ENCODE measurements at places on chromosomes 5 and 9. TPM values are rescaled to one million over a fixed set of nuclear protein-coding genes. Genes with fewer than 3 reads are reported as not detected.
A peak's percentile ranks its signal among the peaks of the same experiment; 100 is the strongest.

Gene PCDHA5
- not detected for total RNA-seq

Gene PRRT1B
- 0.20 TPM for total RNA-seq

Gene NDUFA8
- 35.4 TPM for total RNA-seq

Gene ARRDC3
- total RNA-seq, result 147 TPM

Gene TGFBI
- 468 TPM for total RNA-seq

Gene ADAMTS12
- 6.3 TPM for total RNA-seq

Gene RABEPK
- total RNA-seq, result 20.5 TPM

Gene CER1
- not detected for total RNA-seq

DNA sequence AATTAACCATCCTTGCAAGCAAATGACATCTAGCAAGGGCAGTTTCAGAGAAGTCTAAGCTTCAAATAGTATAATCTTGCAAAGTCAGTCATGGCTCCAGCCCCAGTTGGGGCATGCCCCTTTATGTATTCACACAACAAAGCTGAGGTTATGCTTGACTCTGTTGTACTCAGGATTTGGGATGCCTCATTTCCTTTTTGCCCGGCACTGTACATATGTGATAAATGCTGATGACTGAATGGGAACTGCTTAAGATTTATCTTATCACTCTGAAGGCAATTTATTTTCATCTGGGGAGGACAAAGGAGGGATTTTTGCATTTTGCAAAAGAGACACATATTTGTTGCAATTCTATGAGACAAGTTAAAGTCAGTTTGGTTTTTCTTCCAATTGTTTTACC is 219.2 kb downstream of the TRPM3 start:
- DNase-seq, result no peak

- DNase-seq, result peak; percentile 6
Measured at GRCh38 chr9:70805949-70806348, 315.5 kb downstream of the TRPM3 start.

- DNase-seq, result no peak
Measured at GRCh38 chr9:136194540-136194939, 10.4 kb downstream of the LHX3 start.

DNA sequence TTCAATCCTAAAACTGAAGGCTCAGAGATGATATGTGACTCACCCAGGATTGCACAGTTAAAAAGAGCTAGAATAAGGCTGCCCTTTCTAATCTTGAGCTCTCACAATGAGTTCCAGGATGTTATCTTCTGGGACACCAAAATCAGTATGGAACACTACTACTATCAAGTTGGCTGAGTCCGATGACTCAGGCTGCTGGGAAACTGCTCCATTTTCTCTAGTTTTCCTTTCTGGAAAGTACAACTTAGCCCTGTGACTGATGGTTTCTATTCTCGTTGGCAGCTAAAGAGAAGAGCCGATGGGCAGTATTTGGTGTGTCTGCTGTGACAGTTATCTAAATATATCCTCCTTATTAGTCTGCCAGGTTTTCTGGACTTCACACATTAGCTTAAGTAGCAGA is 37.9 kb upstream of the DPYSL3 start:
- no peak for DNase-seq

GRCh38 chr9:133533857-133534256 is 647 bp upstream of the ADAMTSL2 start:
- DNase-seq, result no peak

DNA sequence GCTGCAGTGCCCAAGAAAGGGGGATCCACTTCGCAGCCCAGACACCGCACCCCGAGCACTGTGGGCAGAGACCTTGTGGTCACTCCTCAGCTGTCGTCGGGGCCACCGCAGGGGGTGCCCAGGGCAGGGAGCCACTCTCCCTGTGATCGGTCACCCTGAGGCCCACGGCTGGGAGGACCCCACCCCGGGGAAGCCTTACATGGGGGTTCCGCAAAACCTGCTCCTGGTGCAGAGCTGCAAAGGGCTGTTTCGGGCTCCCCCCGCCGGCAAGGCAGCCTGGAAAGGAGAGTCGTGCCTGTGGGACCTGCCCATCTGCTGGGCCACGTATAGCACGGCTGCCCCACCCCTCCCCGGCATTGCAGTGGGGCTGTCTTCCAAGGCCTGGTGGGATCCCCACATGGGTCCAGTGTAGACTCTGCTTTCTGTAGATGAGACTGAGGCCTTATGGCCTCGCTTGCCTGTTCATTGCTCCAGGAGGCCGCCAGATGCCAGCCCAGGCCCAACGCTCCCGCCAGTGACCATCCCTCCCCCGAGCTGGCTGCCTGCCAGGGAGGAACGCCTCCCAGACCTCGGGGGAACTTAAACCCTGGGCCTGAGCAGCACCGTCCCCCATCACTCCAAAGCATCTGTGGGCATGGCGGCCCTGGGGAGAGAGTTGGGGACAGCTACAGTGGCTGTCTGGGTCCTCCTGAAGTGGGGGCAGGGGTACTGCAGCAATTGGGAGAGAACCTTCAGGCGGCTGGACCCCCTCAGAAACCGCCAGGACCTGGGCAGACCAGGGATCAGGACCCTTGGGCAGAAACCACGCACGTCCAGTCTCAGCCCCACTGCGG is 1.6 kb upstream of the DNLZ start:
- no peak for DNase-seq

- DNase-seq, result no peak
Measured at GRCh38 chr9:137199411-137200121, 975 bp downstream of the TPRN start.

DNA sequence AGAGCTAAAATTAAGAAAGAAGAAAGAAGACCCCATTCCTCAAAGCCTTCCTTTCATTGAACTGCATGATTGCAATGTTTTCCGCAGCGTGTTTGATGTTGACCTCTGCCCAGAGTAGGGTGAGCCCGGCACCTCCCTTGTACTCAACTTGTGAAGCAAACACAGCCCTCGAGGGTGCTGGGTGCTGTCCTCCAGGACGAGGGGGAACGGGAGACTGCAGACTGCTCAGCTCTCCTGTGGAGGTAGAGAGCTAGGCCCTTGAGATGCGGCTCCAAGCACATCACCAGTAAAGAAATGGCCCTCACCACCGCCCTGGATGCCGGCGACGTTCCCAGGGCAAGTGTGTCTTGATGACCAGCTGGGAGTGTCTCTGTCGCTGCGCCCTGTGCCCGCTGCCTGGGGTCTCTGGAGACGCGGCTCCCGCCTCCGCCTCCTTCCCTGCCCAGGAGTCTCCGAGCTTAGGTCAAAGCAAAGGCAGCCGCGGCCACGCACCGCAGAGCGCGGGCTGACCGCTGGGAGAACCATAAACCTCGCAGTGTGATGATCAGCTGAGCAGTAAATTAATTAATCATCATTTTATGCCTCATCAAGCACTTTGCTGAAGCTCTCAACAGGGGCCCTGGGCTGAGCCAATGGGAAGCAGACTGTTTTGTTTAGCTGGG is 108.7 kb downstream of the IRX2 start:
- no peak for DNase-seq
